ENCODE measurements at places on chromosomes 7 and 10.

GRCh38 chr7:131503639-131504038, 52.8 kb downstream of the PODXL start:
- DNase-seq, result no peak

DNA sequence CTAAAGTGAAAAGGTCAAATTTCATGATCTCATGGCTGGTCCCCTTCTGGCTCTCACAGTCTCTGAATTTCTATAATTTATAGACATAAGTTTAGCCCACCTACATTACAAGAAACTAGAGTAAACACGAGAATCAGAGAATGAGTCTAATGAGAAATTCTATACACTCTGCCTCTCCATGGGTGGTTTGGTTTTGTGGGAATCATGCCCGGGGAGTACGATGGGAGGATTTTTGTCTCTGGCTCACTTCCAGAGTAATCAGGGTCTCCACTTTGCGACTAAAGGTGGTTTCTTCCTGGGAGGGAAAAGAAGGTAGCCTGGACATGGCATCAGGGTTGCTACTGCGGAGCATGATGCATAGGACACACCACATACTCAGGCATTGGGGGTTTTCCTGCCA, 69.7 kb downstream of the MRC1 start:
- no peak for DNase-seq

DNA sequence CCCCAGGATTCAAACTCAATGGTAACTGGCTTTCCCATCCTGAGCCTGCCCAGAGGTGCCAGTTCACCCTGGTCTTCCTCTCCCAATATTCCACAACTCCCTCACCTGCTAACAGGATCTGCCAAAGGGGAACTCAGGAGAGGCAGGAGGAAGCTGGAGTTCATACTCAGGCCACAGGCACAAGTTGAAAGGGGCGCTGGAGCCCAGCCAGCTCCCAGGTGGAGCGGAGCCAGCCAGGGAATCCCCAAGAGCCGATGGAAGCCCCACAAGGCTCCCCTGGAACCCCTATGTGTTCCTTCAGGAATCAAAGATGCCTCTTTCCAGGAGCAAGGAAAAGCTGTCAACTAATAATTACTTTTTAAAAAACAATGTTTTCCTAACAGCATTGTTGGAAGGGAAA, 63.5 kb downstream of the SH3PXD2A start:
- no peak for DNase-seq

DNA sequence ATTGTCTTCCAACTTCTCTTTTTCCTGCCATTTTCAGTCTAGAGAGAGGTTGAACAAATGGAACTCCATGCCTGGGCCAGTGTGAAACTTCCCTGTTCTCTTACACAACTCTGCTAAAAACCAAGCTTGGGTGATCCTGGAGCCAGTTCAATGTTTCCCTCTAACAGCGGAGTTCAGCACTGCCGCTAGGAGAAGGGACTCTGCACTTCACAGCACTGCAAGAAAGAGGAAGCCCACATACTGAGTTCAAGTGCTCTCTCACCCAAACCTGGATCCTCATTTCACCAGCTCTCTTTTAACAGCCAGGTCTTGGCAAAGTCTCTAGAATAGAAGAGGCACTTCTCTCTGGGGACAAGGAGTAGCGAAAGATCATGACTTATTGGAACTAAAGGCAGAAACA, 18.8 kb downstream of the FOXI2 start:
- no peak for DNase-seq

DNA sequence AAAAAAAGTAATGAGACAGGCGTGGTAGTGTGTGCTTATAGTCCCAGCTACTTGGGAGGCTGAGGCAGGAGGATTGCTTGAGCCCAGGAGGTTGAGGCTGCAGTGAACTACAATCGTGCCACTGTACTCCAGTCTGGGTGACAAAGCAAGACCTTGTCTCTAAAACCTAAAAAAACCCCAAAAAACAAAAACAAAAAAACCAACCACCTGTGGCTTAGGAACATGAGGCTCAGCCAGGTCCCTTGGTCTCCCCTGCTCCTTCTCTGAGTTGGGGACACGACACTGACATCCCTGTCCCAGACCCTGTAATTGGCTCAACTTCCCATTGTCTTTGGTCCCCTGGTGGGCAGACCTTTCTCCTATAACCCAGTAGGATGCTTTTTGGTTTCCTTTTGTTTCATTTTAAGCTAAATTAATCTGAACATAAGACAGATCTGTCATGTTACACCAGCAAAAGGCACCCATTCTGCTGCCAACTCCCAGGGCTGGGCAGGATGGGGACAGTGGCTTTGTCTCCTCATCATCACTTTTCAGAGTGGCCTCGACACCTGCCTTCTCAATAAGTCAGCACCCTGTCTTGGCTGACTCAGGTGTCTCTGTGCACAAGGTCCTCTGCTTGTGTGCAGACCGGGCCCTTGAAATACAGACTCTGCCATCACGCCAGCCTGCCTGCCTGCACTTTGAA, 74.4 kb downstream of the MYL10 start:
- no peak for DNase-seq

DNA sequence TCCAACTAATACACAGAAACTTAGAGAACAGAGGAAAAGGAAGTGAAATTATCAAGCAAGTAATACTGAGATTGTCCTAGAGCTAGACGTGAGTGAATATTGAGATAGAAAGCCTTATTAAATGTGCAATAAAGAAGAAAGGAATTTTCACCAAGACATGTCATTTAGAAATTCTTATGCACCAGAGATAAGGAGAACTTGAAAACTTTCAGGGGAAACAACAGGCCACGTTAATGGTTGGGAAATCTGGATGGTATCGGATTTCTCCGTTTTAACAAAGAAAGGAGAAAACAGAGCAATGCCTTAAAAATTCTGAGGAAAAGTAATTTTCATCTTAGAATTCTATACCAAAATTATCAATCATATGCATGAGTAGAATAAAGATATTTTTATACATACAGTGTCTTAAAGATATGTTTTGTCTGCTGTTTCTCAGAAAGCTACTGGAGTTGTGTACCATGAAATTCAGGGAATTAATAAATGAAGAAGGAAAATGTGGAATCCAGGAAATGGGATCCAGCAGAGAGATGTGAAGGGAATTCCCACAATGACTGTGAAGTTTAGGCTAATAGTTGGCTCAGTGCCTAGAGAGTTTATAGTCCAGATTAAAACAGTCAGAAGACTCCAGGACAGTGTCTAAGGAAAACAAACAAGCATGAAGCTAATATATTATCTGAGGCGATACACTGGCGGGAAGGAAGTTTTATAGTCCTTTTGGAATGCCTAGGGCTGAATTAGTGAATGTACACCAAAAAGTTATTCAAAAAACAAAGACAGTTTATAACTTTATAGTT, 159.5 kb downstream of the PPP1R9A start:
- peak; percentile 72 for DNase-seq

DNA sequence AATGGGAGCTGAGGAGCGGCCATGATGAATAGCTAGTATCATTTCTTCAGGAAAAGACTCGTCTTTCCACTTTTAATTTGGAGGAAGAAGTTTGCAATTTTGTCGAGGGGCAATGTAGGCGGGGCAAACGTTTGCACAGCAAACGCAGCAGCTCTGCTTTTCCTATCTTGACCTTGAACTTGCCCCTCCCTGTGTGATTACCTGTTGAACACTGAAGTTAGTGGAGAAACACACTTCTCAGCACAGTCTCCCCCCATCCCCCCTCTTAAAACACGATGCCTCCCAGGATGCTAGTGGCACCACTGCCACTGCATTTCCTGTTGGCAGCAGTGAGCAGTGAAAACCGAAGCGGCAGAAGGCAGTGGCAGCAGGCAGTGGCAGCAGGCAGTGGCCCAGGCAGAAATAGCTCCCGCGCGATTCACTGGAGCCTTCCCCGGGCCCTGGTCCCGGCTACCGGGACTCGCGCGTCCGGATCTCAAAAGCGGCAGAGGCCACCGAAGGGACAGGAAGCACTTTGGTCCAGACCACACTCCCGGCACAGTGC, at the start of gene EPDR1:
Gene EPDR1, plus strand, starts transcription at position 336 of the 544 bp plus-strand sequence. CDS start 300 bp downstream, outside the sequence.
- peak; percentile 53 for DNase-seq

GRCh38 chr7:23685731-23686130, 5.7 kb downstream of the FAM221A start:
- DNase-seq, result no peak

DNA sequence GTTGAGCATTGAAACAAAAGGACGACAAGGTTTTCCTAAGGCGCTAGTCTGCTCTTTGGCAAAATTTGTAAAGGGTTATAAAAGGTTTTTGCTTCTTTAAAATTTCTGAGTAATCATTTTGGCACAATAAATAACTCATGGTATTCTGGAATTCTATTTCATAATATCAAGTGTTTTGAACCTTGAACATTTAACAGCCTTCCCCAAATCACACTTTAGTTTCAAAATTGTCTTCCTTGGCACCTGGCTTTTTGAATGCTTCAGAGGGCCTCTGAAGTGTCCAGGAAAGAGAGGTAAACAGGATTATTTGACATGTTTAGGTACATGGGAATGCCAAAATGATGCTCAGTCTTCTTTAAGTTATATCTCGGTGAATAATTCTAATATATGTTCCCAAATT, 220.8 kb downstream of the PHF14 start:
- DNase-seq, result no peak

DNA sequence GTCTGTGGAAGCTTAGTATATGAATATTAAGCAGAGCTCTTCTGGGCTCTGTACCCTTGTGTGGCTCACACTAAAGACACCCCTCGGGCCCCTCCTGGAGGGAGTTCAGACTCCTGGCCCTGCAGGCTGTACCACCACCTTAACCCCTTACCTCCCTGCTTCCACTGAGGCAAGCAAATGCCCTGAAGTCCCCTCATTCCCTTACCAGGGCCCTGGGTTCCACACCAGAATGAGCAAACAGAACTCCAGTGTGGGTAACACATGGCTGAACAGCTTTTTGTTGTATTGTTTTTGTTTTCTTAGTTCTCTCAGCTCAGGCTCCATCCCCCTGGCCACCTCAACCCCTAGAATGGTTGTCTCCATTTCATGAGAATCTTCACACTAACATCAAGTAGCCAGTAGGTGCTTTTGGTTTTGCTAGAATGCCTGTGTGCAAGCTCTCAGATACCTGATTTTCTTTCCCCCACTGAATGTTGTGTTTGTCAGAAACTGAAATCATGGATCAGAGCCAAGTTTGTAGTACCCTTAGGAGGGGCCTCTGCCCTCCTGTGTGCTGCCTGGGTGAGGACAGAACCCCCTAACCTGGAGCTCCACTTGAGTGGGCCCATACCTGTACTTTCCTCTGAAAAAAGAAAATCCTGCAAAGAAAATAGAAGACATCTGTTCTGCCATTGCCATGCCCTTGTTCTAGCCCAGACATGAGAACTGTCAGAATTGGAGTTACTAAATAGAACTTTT, 2.8 kb upstream of the WAPL start:
- DNase-seq, result no peak

- DNase-seq, result no peak
Measured at GRCh38 chr10:118258285-118258684, 83.8 kb downstream of the FAM204A start.

- no peak for DNase-seq
Measured at GRCh38 chr10:73810735-73811465, 498 bp downstream of the NDST2 start.

DNA sequence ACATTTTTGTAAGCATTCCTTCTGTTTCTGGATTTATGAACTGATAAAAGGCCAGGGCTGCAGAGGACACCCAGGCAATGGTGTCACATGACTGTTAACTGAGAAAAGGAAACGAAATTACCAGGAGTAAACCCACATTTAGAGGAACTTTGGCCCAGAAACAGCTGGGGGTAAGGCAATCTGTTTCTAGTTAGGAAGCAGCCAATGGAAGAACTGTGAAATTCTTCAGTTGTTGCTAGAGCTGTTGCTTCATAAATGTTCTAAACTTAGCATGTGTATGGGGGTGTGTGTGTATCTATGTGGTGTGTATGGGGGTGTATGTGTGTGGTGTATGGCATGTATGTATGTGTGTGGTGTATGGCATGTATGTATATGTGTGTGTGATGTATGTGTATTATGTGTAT, 11.8 kb upstream of the PDCD4 start:
- no peak for DNase-seq

DNA sequence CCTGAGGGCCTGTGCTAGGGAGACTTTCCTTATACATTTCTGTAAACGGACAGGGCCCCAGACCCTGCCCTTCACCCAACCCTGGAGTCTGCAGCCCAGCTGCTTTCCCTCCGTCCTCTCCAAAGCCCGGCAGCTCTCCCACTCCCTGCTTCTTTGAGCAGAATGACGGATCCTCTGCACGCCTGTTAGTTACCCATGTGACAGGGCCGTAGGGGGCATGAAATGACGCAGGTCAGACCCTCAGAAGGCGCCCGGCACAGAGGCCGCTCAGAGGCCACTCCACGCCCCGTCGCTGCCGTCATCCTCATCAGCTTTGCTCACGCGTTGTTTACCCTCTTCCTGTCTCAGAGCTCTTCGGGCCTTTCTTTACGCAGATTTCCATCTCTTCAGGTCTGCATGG, 60.2 kb upstream of the MKRN1 start:
- DNase-seq, result no peak

- no peak for DNase-seq
Measured at GRCh38 chr10:62019013-62019684, 117.7 kb downstream of the ARID5B start.

- DNase-seq, result no peak
Measured at GRCh38 chr10:19968745-19969144, 152.5 kb downstream of the PLXDC2 start.

- DNase-seq, result no peak
Measured at GRCh38 chr10:7756360-7756992, 31.3 kb downstream of the KIN start.

DNA sequence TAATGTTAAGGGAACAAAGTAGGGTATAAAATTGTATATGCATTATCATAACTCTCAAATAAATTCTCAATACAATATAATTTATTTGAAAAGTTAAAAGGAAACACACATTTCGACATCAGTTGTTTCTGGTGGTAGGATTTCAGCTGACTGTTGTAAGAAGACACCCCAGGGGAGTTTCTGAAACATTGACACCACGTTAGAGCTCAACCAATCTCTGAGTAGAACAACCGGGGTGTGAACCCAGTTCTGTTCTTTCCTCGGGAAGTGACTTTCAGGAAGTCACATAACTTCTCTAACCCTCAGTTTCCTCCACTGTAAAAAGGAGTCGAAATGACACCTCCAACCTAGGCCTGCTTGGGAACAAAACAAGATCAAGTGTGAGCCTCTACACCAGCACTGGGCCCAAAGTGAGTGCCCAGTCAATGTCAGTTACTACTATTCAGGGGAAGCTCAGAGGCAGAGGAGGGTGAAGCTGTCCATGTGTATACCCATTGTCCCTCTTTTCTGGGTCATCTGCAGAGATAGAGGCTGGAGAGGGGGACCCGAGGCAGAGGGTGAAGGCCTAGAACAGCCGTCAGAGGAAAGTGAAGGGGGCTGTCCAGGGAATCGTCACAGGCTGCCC, 67.1 kb downstream of the AOAH start:
- DNase-seq, result no peak

All from hindlimb muscle (tissue), 1 donor.